ENCODE measurements at places on chromosomes 3 and 15.

GRCh38 chr15:47820747-47821319 lies 103.5 kb downstream of the SEMA6D start:
- no peak for DNase-seq

GRCh38 chr3:135495891-135496290 lies 469.6 kb upstream of the PPP2R3A start:
- no peak for DNase-seq

- DNase-seq = no peak
These were observed 43.3 kb downstream of the RBMS3 start for GRCh38 chr3:29324180-29324651.

GRCh38 chr3:71072986-71073385 lies 510.5 kb downstream of the FOXP1 start:
- no peak for DNase-seq

- no peak for DNase-seq
These were observed 34.6 kb upstream of the AEN start for GRCh38 chr15:88586401-88587162.

DNA sequence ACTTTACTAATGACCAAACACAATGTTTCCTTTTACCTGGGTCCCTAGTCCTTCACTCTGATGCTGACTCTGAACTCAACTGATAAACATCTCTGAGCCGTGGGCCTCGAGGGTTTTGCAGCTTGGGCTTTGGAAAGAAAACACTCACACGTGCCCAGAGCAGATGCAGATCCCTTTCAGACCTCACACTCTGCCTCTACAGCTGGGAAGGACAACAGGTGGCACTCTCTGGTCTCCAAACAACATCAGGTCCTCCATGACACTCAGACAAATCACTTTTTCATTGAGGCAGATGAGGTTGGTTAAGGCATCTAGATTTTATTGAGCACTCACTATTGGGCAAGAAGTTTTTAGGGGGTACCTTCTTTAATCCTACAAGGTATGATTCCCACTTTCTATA lies 64.7 kb upstream of the NTRK3 start:
- no peak for DNase-seq

All from iPS-NIHi11 (cell line).